ENCODE measurements at places on chromosomes 16 and 17.

DNA sequence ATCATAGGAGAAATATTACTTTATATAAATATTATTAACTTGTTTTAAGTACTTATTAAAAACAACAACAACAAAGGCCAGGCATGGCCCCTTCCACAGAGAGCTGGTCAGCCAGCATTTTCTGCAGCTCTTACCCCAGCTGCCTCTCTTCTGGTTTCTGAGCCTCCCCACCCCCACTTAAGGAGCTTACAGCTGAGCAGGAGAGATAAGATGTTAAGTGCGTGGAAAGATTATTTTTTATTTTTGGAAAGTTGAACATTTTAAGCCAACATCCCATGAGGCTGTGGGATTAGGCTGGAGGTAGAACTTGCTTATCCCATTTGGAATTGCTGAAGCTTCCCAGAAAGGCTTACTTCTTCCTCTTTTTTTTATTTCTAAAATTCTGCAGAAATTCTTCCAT is 401.2 kb downstream of the SEC14L1 start:
- no peak for DNase-seq

- DNase-seq, result no peak
Observed at GRCh38 chr16:66703406-66704215, 7.1 kb upstream of the CMTM4 start.

GRCh38 chr17:50963139-50963538 is 97.0 kb upstream of the TOB1 start:
- DNase-seq, result no peak

GRCh38 chr17:75849724-75850123 is 5.4 kb downstream of the WBP2 start:
- DNase-seq, result no peak

- DNase-seq, result no peak
Observed at GRCh38 chr17:1111599-1112443, 68.0 kb downstream of the ABR start.

- DNase-seq, result no peak
Observed at GRCh38 chr16:79988089-79988488, 387.6 kb upstream of the MAF start.

DNA sequence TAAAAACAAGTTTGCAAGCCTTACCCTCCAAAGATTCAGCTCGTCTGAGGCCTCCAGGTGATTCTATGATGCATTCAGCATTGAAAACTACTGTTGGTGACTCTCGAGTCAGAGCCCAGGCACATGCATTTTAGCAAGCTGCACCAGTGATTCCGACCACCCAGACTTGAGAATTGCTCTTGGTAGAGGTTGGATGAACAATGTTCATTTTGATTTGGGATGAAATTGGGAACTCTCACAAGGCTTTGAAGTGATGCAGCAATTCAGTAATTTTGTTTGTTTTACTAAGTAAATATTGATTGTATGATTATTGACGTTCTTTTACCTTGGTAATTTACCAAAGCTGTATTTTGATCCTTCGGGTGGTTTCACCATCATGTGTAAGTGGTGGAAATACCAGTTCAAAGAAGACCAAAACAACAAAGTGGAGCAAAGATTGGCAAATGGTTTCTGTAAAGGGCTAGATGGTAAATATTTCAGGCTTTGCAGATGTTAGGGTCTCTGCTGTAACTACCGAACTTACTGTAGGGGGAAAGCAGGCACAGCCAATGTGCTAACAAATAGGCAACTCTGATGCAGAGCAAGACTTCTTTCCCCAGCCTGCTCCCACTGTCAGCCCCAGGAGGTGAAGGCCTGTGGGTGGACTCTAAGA is 11.8 kb downstream of the ALDH3A2 start:
- no peak for DNase-seq

GRCh38 chr16:8729779-8730334 is 55.4 kb downstream of the ABAT start:
- no peak for DNase-seq

DNA sequence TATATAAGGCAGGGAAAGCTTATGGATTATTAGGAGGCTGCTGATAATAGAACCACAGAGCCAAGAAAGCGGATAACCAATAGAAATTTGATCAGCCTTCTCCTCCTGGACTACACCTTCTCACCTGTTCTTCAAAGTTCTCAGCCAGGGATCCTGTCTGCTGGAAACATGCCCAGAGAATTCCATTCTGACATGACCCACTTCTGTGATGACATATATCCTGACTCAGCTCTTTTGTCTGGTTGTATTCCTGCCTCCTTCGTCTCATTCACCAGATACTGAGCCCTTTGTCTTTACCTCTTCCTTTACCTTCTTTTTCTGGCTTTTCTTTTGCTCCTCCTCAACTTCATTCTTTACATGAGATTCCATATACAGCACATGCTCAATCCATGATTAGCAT is 576.1 kb downstream of the CDH11 start:
- no peak for DNase-seq

DNA sequence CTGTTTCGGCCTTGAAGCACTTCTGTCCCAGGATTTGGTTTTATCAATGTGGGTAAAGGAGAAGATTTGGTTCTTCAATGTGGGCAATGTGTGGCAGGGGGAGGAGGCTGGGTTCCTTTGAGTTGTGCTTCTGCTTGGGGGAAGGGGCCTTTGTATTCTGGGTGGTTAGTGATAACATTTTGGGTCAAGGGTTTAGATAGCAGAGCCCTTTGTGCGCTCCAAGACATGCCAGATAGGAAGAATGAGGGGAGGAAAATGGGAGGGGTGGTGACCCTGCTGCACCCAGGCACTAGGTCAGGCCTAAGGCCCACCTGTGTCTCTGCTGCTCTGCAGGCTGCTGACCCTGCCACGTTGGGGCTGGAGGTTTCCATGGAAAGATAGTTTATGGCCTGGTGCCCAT is 40.0 kb upstream of the CDC42EP4 start:
- no peak for DNase-seq

GRCh38 chr17:50100921-50101345 is 5.8 kb downstream of the PDK2 start:
- no peak for DNase-seq

- no peak for DNase-seq
Observed at GRCh38 chr16:11354733-11355574, 9.7 kb downstream of the RMI2 start.

- DNase-seq, result no peak
Observed at GRCh38 chr17:67183531-67183930, 61.5 kb downstream of the HELZ start.

- no peak for DNase-seq
Observed at GRCh38 chr16:87163637-87164036, 153.6 kb downstream of the C16orf95 start.

GRCh38 chr17:69042308-69042707 is 18.4 kb downstream of the ABCA9 start:
- no peak for DNase-seq

- no peak for DNase-seq
Observed at GRCh38 chr17:62597920-62598319, 29.6 kb upstream of the MRC2 start.

DNA sequence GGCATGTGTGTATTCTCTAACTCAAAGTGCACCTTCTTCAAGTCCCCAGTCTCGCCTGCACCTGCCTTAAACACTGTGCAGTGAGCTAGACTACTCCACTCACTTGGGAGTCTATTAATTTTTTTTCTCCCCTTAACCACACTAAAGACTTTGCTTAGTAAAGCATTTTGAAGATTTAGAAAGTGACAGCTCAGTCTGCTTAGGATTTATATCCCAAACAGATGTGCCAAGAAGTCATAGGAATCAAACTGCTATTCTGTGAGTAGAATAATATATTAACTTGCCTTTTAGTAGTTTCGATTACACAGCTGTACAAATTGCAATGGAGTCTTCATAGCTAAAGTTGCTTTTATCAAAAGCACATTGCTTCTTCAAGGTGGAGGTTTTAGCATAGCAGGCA is 47.2 kb upstream of the MED13 start:
- no peak for DNase-seq

GRCh38 chr17:39002991-39003715 is 36.0 kb upstream of the FBXO47 start:
- DNase-seq, result no peak
